Iris pigment epithelial cell (primary cell): ENCODE measurements at places on chromosomes 2 and 18.

DNA sequence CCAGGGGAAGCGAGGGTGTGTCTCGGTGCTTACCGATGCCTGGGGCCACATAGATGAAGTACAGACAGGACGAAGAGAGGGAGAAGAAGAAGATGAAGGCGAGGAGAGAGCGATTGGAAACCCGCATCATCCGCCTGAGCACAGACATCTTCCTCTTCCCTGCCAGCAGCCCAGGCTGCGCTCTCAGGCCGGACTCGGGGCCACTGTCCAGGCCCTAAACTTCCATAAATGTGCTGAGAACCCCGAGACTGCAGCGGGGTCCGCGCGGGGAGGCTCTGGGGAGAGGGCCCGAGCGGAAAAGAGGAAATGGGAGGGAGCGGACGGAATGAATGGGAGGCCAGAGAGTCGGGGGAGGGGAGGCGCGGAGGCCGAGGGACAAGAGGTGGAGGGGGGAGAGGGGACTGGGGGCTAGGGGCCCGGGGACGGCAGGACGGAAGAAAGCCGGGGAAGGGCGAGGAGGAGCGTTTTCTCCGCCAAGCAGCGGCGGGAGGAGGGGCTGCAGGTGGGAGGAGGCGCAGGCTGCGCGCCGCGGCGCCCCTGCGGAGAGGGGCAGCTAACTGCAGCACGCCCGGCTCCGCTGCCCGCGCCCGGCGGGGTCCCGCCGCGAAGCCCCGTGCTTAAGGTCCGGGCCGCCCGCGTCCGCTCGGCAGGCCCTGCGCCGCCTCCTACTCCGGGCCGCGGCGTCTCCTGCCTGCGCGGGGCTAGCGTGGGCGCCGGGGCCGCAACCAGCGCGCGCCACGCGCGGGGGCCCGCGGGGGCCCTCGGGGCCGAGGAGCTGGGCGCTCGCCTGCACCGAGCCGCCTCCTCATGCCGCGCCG, at the start of gene B4GALT6:
TSS of gene B4GALT6 (minus strand) at position 303 of the 818 bp plus-strand sequence. CDS start at position 148, 155 bp downstream.
- peak; percentile 36 for DNase-seq

- DNase-seq: no peak
Measured at GRCh38 chr18:53755914-53756609, 468.4 kb downstream of the MBD2 start.

DNA sequence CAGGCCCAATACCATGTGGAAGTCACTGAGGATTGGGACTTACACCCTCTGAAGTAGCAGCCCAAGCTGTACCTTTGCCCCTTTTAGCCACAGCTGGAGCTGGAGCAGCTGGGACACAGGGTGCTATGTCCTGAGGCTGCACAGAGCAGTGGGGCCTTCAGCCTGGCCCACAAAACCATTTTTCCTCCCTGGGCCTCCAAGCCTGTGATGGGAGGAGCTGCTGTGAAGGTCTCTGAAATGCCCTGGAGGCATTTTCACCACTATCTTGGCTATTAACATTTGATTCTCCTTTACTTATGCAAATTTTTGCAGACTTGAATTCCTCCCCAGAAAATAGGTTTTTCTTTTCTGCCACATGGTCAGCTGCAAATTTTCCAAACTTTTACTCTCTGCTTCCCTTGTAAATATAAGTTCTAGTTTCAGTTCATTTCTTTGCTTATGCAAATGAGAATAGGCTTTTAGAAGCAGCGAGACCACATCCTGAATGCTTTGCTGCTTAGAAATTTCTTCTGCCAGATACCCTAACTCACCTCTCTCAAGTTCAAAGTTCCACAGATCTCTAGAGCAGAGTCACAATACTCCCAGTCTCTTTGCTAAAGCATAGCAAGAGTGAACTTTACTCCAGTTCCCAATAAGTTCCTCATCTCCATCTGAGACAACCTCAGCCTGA, 213.8 kb upstream of the MGAT5 start:
- no peak for DNase-seq

GRCh38 chr2:71018625-71019024, 24.0 kb upstream of the TEX261 start:
- DNase-seq: no peak

DNA sequence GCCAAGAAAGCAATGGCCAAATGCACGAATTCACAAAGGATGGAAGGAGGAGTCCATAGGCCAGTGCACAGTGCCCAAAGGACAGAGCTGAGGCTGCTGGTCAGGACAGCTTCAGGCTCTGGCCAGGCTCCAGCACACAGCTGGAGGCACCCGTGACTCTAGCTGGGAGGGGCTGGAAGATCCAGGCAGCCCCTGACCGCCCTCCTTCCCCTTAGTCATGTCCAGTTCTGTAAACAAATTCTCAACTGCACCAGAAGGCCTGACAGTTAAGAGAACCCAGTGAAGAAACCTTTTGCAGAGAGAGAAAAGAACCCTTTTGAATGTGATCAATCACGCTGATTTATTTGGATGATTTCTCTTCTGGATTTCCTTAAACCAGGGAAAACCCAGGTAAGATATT, 7.7 kb upstream of the YWHAQ start:
- DNase-seq: peak; percentile 97

GRCh38 chr2:95275151-95275515, 884 bp downstream of the PROM2 start:
- no peak for DNase-seq

GRCh38 chr2:234564699-234565098, 67.8 kb upstream of the ARL4C start:
- peak; percentile 34 for DNase-seq

DNA sequence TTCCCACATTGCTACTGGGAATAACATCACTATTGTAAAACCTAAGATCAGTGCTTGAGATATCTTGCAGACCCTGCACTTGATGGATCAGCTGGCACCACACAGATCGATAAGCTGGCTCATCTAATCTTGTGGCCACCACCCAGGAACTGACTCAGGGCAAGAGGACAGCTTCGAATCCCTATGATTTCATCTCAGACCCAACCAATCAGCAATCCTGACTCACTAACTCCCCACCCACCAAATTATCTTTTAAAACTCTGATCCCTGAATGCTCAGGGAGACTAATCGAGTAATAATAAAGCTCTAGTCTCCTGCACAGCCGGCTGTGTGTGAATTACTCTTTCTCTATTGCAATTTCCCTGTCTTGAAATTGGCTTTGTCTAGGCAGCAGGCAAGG, 11.3 kb upstream of the TEX44 start:
- no peak for DNase-seq

- DNase-seq: no peak
Measured at GRCh38 chr18:79868168-79868784, 70.5 kb downstream of the KCNG2 start.

GRCh38 chr18:51543658-51544155, 346.2 kb upstream of the MEX3C start:
- no peak for DNase-seq

- no peak for DNase-seq
Measured at GRCh38 chr2:19881221-19881907, 20.4 kb downstream of the TTC32 start.

- DNase-seq: no peak
Measured at GRCh38 chr2:121133551-121134319, 151.3 kb downstream of the TFCP2L1 start.

- no peak for DNase-seq
Measured at GRCh38 chr18:56929886-56930285, 217.0 kb upstream of the BOD1L2 start.

GRCh38 chr2:6506361-6506794, 359.3 kb downstream of the CMPK2 start:
- peak; percentile 60 for DNase-seq

DNA sequence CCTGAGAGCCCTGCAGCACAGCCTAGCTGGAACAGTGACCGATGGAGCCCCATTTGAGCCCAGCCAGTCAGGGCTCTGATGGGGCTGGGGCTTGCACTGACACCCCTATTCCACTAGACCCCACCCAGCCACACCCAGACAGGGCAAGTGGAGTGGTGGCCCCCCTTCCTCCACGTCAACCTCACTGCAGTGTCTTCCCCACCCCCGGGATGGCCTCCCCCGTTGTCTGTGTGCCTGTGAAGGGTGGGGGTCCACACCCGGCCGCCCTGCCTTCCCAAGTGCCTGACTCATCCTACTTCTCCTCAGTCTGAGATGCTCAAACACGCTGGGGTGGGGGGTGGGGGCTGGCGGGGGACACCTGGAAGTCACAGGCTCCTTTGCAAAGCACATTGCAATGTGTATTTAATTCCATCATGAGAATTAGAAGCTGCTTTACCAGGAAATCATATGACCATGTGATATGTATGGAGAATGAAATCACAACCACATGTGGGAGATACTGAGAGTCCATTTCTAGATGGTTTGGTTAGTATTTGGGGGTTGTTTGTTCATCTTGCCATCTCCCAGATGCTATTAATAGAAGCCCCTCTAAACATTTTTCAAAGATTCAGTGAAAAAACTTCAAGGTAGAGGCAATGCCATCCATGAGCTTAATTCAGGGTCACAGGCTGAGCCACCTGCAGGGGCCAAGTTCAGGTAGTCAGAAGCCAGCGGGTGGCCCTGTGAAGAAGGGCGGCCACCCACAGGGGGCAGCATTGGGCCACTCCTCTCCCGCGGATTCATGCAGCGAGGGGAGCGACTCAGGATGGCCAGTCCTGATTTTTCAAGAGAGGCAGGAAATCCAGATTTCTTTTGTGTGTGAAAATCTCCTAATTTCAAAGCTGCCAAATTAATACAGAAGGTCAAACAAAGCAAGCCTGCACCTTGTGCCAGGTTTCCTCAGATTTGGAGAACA, 22.7 kb upstream of the GMPPA start:
- peak; percentile 38 for DNase-seq

- no peak for DNase-seq
Measured at GRCh38 chr2:101232770-101233169, 19.9 kb upstream of the CNOT11 start.

- DNase-seq: peak; percentile 49
Measured at GRCh38 chr2:16614314-16614860, 51.2 kb downstream of the CYRIA start.

GRCh38 chr18:56175330-56176001, 462.9 kb downstream of the TXNL1 start:
- no peak for DNase-seq

DNA sequence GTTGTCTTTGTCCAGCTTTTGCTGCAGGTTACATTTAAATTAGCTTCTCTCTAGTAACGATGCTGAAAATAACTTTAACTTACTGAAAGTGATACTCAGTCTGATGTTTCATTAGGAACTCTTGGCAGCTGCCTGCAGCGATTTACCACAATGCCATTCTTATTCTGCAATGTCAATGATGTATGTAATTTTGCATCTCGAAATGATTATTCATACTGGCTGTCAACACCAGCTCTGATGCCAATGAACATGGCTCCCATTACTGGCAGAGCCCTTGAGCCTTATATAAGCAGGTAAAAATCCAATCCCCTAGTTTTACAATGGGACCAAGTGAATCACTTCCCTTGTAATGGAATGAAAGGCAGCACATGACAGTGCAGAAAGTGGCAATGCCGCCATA, 16.3 kb upstream of the MFF start:
- no peak for DNase-seq

- DNase-seq: no peak
Measured at GRCh38 chr2:170639635-170640034, 75.5 kb upstream of the SP5 start.

GRCh38 chr2:198098918-198099317, 294.5 kb downstream of the PLCL1 start:
- DNase-seq: no peak

GRCh38 chr18:58297198-58297597, 253.2 kb downstream of the NEDD4L start:
- DNase-seq: peak; percentile 81

DNA sequence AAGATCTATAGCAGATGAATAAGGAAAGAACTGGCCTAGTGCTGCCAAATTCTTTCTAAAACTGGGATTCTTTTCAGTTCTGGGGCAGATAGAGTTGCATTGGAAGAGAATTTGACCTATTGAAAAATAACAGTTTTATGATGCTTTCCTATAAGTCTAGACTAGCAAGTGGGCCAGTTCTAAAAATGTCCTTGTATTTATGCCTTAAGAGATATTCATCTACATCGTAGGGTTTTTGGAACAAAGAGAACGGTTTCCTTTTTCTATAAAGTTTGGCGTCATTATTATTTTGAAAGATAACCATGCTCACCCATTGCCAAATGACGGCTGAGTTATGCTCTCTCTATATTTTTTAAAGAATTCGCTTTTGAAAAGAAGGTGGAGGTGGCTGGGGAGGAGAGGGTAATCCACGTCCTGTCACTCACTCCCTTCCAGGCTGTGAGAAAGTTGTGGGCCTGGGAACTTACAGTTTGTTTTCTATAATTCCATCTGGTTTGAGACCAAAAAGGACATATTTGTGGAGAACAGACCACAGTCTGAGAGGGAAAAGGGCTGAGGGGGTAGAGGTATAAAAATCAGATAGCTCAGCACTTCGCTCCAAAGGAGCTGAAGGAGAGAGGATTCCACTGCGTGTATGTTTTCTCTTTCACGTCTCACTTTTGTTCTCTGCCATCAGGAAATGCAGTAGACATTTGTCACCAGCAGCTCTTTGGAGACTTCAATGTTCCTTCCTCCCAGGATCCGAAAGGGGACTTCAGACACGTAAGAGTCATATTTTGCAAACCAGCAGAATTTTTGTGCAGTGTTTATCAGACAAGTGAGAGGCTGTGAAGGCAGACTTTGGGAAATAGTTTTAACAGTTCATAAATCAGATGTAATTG, 281.9 kb upstream of the FN1 start:
- DNase-seq: no peak

GRCh38 chr18:22346401-22346952, 71.2 kb downstream of the CTAGE1 start:
- DNase-seq: peak; percentile 89

- no peak for DNase-seq
Measured at GRCh38 chr18:58525928-58526424, 102.9 kb downstream of the ALPK2 start.

- DNase-seq: peak; percentile 32
Measured at GRCh38 chr2:108169982-108170625, 69.7 kb upstream of the SULT1C3 start.

DNA sequence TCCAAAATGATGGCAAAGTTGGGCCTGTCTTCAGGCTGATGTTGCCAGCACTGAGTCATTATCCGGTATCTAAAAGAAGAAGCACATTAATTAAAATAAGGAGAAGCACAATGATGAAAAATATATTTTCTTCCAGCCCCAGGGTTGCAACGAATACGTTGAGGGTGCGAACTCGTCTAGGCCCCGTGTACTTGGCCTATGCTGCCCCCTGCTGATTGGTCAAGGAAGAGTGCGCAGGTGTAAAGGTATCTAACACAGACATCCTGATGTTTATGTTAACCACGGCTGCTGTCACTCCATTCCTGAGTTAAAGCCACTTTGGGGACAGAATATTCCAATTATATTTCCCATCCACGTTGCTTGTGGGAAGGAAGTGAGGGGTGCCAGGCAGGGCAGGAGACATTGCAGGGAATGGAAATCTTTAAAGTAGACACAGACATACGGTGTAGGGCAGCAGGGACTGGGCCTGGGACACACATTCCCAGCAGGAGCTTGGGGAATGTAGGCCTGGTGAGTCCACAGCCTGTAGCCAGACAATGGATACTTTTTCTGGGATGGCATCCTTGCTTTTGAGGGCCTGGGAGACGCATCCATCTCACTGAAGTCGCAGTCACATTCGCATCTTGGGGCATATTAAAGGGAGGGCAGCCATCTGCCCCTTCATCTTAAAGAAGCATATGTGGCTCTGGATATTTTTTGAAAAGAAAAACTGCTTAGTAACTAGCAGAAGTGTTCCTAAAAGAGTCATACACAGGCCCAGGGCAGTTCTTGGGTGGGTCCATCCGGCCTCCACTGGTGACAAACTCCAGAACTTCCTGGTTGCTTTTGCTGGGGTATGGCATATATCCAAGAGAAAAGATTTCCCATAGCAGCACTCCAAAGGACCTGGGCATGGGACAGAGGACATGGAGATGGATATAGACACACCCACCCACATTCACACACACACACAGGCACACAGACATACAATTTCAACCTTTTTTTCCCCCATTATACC, 81.9 kb downstream of the CLIP4 start:
- DNase-seq: peak; percentile 51
